ENCODE measurements at places on chromosomes 5 and 9.

DNA sequence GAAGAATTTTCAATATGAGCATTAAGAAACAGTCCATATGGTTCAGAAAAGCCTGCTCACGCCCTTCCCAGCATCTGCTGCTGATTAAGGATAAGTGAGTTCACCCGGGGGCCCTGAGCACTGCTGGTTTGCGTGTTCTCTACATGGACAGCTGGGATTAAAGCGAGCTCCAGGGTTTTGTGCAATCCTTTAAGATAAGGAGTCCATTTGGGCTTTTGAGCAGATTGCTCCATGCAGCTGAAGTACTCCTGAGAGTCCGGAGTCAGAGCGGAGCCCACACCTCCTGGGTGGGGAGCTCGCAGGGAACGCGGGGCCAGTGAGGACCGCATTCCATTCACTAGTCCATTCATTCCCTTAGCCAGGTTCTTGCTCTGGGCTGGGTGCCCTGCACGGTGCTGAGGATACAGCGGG, 149.3 kb upstream of the COL5A1 start:
- DNase-seq = no peak

DNA sequence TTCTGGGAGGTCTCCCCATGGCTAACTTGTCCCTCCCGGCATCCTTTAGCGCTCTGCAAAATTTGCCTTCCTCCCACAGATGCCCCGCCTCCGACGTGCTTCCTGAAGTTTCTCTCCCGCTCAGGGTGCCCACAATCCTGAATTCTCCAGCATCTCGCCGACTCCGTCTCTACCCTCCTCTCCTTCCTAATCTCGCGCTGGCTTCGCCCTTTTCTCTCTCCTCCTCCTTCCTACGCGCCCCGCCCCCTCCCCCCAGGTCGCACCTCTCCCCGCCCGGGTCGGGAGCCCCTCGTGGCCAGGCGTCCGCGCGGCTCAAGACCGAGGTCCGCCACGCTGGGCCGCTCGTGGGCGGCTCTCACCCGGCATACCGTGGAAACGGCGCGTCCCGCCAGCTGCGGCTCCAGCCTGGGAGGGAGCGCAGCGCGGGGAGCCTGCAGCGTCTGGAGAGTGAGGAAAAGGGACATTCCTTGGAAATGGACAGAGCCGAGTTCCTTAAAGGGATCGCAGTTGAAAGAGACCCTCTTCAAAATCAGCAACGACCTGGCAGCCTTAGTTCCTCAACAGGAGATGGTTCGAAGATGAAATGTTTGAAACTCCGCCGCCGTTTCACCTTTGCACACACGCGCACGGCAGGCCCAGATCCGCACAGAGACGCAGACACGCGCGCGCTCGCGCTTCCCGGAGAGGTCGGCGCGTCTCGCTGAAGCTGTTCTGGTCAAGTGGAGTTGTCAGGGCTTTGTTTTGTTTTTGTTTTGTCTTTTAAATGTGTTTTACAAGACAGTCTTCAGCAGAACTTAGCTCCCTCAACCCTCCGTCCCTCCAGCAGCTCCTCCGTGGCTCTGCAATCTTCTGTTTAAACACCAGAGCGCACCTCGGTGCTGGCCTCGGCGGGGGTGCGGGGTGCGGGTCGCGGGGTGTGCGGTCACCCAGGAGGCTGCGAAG, 5.0 kb upstream of the IRX2 start:
- no peak for DNase-seq

- DNase-seq = no peak
Measured at GRCh38 chr5:128252196-128252595, 168.6 kb downstream of the SLC12A2 start.

DNA sequence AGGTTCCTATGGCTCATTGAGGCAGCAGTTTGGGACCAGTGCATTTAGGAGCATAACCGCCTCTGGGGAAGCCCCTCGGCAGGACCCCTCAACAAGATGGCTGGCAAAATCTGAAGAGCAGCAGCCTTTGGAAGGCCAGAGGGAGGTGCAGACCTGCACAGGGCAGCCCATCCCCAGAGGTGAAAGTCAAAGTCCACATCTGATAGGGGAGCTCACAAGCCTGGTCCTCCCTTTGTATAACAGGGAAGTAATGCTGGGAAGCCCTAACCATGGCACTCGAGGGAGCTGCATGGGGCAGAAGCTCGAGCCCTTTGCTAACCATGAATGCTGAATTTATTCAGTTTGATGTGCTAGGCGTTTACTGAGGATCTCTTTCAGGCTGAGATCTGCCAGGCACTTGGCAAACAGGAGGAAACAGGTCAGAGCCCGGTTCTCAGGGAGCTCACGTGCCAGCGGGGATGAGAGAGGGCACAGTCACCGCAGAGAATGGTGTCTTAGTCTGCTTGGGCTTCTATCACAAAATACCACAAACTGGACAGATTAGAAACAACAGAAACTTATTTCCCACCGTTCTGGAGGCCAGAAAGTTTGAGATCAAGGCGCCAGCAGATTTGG, 114.1 kb downstream of the GABBR2 start:
- DNase-seq = no peak

DNA sequence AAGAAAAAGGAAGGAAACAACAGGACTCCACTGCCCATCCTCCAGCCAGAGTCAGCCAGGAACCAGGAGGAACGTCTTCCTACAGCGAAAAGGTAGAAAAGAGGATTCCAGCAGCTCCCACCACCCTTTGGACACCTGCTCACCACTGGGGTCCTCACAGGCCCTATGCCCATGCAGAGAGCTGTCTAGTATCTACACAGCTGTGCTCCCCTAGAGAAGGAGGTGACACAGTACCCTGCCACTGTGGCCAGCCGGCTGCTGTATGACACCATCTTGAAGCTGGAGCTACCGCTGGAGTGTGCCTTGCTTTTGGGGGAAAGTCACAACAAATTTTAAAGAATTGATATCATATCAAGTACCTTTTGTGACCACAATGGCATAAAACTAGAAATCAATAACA, 92.6 kb downstream of the GTF3C4 start:
- no peak for DNase-seq

DNA sequence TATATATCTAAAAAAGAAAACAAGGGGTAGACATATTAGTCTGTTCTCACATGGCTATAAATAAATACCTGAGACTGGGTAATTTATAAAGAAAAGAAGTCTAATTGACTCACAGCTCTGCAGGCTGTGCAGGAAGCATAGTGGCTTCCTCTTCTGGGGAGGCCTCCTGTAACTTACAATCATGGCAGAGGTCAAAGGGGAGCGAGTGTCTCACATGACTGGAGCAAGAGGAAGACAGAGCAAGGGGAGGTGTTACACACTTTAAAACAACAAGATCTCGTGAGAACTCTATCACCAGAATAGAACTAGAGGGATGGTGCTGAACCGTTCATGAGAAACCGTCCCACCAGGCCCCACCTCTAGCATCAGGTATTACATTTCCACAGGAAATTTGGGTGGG, 616.8 kb downstream of the TLE4 start:
- no peak for DNase-seq

DNA sequence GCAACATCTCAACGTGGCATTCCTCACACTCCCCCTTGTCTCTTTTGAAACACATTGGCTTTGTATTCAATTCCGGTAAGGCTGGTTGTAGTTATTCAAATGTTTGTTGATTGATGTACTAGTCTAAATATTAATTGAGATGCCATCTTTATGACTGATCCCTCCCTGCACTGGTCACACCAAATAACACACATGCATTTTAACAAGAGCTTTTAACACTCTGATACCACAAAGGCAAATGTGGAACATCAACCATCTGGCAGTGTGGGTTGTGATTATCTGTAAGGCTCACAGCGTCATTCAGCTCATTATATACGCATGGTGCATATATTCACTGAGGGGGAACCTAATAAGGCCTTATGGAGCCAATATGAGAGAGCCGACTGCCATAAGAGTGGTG, 305.0 kb downstream of the TENT4A start:
- no peak for DNase-seq

DNA sequence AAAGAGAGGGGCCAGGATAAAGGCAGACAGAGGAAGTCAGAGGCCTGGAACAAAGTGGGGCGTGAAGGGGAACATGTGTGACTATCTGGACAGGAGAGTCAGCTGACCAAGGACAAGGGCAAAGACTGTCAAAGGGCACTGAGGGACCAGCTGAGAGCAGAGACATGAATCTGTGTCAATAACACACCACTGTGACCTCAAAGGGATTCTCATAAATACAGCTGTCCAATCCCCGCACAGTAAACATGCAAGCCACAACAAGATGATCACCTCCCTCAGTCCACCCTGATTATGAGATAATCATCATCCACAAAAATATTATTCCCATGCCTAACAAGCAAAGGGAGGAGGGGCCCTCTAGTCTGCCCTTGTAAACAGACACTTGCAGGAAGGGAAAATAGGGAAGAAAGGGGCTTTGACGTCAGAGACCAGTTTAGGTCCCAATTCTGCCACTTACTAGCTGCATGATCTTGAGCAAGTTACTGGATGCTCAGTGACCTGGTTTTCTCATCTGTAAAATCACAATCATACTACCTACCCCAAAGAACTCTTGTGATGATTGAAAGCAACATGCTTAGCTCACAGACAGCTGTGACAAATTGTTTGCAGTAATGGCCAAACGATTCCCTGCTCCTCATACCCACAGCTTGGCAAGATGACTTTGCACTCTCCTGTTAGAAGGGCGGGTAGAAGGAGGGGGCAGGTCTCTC, 41.8 kb downstream of the RAPGEF1 start:
- DNase-seq = no peak

DNA sequence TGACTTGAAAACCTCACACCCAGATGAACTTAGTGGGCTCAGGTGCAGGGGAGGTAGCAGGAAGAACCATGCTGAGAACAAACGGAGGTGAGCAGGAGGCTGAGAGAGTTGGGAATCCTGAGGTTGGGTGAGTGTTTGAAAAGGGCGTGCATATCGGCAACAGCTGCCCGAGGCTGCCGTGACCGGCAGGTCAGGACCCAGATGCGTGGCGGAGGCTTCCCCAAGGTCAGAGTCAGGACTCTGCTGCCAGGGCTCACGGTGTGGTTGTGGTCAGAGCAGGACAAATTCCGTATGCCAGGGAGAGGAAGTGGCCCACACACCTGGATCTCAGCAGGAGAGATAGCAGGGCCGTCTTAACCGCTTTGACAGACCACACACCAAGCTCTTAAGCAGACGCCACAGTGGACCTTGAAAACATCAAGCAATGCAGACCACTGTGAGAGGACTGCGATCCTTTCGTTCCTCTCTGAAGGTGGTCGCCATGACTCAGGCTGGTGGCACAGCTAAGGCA, 43.1 kb downstream of the ADAMTS16 start:
- DNase-seq = no peak

DNA sequence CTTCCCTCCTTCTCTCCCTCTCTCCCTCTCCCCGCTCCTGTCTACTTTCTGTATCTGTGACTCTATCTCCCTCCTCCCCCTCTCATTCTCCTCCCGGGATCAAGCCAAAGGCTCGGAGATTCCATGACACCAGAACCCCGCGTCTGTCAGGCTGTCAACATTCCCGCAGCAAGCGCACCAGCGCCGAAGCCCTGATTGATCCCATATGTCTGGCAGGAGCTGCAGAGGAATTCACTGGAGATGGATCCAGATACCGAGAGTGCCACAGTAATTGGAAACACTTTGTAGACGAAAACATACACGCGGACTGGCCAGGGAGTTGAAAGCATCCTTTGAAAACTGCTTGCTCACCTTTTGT, 300 bp upstream of the SVEP1 start:
- no peak for DNase-seq

Measured in NCI-H2081 treated with DMSO at 0.1 percent for 48 hours (cell line).